Lung (tissue), 17 donors: ENCODE measurements at places on chromosomes 11 and 22.

- peak; percentile 44 for DNase-seq
These were observed 41.8 kb downstream of the MACROD1 start for GRCh38 chr11:64124147-64124546.

DNA sequence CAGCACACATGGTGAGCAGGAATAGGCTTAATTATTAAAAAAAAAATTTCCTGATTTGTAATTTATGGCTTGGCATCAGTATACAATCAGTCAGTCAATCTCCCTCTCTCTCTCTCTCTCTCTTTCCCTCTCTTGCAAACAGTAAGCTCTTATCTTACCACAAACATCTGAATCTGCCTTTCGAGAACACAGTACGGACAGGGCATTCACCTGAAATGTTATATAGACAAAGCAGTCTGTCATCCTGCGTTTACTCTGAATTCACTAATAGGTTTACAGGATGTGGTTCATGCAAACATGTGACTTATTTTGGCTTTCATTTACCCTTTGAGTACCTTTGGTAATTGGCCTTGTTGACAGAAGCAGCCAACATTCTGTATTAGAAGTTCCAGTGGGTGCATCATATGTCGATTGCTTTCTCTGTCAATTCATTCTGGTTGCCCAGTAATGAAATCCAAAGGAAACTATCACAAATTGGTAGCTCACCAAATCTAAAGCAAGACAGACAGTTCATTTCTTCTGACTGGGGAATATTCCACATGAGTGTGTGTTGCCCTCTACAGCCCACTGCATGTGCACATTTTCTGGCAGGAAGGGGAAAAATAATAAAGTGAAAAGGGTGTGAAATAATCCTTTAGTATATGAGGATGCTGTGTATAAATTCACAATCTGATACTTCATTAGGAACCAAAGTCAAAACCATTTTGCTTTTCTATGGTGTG, 1058.2 kb downstream of the LRRC4C start:
- no peak for DNase-seq

- no peak for DNase-seq
These were observed 10.8 kb downstream of the ALDH3B2 start for GRCh38 chr11:67663532-67664212.

DNA sequence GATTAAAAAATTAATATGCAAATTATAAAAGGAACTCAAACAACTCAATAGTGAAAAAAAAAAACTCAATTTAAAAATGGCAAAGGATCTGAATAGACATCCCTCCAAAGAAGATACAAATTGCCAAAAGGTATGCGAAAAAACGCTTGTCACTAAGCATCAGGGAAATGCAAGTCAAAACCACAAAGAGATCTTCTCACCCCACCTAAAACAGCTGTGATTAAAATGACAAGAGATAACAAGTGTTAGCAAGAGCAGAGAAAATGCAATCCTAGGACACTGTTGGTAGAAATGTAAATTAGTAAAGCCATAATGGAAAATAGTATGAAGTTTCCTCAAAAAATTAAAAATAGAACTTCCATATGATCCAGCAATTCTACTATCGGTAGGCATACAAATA, 166.3 kb upstream of the ZC3H12C start:
- DNase-seq: no peak

DNA sequence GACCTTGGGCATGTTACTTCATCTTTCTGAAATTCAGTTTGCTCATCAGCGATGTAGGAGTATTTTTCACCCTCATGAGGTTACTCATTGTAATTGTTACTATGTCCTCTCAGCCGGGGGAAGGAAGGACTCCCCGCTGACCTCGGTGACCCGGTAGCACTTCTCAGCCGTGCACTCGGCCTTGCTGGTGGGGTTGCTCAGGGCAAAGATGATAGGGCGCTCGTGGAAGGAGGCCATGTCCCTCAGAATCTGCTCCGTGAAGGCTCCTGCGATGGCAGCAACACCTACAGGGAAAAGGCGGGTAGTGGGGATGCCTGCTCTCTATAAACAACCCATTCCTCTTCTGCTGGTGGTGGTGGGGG, 72.2 kb downstream of the CCDC81 start:
- DNase-seq: no peak
